Activated naive CD4-positive, alpha-beta T cell treated with anti-CD3 and anti-CD28 coated beads, Interleukin-2, amount 50 U/mL, for 72 hours (primary cell): ENCODE measurements at places on chromosomes 2 and 18.

DNA sequence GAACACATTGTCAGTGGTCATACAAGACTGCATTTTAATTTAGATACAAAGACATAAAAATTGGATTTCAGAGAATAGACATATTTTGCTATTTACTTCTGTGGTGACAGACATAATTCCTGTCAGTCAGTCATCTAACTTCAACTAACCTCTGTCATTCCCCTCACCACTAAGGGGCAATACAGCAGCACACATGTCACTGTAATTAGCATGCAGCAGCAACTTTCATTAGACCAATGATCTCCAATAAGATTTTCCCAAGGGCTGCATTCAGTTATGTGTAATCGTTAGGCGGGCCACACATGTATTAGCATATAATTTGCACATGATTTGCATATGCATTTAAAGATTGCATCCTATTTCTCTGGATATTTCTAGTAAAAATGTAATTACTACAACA is 624.5 kb downstream of the NR4A2 start:
- no peak for DNase-seq

- no peak for DNase-seq
Observed at GRCh38 chr2:29130295-29130694, 15.1 kb downstream of the CLIP4 start.

GRCh38 chr18:78693429-78693828 is 286.2 kb upstream of the SALL3 start:
- no peak for DNase-seq

DNA sequence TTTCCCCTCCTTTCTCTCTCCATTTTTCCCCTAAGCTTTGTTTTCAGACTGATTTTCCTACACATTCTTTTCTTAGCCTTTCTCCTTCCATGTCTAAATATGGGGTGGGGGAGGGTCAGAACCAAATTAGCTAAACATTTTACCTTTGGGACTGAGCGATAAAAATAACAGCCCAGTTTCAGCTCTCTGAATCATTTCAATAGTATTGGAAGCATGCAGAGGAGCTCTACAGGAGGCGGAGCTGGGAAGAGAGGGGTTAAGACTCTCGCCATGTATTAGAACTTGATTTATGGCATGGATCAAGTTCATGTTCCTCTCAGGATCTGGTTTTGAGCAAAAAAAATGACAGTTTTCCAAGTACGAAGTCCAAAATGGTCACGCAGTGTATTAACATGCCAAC is 109.1 kb downstream of the CPO start:
- DNase-seq, result no peak

GRCh38 chr2:62010632-62011256 is 105.3 kb downstream of the COMMD1 start:
- DNase-seq, result no peak

DNA sequence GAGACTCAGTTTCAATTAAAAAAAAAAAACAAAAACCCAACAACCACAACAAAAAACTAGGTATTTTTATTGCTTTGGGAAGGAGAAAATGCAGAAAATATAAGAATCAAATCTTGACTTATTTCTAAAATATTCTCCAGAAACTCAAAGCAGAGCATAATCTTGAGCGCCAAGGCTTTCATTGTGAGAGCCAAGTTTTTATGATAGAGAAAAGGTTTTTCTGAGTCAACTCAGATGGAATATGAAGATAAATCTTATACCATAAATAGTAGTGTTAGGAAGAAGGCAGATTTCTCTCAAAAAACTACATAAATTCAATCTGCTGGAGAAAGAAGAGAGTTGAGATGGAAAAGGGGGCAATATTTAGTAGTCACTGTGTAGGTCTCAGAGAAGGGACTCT is 121.2 kb upstream of the OSR1 start:
- no peak for DNase-seq

- DNase-seq, result no peak
Observed at GRCh38 chr18:26656944-26657536, 108.7 kb upstream of the KCTD1 start.

GRCh38 chr2:96856776-96857666 is 795 bp downstream of the ANKRD39 start:
- DNase-seq, result peak; percentile 30
